ENCODE measurements at places on chromosomes 4 and X.

- DNase-seq, result no peak
Observed at GRCh38 chr4:151673908-151674520, 86.8 kb downstream of the GATB start.

- DNase-seq, result no peak
Observed at GRCh38 chrX:97806238-97806637, 922.5 kb downstream of the RPA4 start.

GRCh38 chrX:34918856-34919255, 23.7 kb upstream of the FAM47B start:
- DNase-seq, result no peak

DNA sequence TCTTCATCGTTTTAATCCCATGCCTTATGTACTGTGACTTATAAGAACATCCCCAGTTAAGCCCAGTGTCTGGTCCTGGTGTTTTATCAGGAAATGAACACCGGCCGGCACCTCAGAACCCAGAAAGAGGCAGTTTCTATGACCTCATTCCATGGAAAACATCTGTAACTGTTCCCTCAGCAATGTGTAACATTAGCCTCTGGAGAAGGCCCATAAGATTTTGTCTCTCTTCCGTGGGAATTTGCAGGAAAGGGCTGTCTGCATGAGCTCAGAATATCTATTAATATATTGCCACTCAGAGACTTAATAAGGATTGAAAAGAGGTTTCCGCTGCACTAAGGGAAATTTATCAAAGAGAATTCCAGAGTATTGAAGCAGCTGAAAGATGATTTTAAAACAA, 3.1 kb upstream of the TCEANC start:
- no peak for DNase-seq

DNA sequence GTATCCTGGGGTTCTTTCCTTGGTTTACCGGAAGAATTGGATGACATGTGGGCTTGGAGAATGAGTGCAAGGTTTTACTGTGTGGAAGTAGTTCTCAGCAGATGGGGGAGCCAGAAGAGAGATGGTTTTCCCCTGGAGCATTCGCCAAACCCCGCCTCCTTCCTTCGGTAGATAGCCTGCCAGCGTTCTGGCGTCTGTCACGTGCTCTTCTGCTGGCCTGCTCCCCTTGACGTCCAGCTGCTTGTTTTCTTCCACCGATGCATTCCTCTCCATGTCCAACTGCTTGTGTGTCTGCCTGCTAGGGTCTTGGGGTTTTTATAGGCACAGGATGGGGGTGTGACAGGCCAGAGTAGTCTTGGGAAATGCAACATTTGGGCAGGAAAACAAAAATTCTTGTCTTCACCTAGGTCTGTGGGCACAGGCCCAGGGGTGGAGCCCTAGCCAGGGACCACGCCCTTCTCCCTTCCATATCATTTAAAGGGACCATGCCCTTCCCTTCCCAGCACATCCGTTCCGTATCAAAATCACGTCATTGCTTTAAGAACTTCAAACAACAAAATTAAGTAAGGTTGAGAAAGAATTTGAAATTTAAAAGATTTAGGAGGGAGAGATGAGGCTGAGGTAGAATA, 538.7 kb upstream of the SMIM31 start:
- DNase-seq, result no peak

DNA sequence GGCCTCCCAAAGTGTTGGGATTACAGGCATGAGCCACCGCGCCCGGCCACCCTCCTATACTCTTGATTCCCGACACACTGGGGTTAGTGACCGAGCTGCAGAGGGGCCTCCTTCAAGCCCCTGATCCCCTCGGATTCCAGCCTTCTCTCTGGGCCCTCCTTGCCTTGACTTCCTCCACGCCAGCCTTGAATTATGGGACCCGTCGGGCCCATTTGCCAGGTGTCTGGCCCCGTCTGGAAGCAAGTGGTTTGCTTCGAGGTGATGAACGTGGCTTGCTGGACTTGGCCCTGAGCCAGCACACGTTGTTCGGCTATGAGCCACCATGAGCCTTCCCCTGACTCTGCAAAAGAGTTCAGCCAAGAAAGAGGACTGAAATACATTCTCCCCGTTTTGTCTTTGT, 37.4 kb upstream of the GRPEL1 start:
- DNase-seq, result no peak

DNA sequence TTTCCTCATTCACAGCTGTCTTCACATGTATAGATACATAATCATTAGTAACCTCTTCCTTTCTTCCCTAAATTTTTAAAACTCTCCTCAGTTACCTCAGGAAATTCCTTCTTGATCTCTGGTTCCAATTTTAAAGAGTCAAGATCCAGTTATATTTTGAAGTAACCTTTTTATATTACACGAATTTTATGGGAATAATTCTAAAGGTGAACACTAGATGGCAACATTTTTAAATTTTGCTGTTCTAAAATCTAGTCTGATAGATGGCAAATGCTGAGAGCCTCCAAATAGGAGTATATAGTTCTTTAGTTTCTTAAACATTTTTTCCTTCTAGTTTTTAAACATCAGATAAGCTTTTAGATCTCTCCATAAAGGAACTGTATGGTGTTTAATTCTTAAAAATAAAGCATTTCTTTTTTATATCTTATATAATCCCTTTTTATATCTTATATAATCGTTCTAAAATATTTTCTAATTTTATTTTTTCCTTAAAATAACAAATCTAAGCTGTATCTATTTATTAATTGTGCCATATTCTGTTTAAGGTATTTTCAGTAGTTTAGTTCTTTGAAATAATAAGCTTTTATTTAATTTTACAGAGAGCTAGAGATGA, 37.9 kb upstream of the PAPSS1 start:
- DNase-seq, result no peak

- DNase-seq, result no peak
Observed at GRCh38 chr4:24604558-24605214, 20.3 kb upstream of the DHX15 start.

DNA sequence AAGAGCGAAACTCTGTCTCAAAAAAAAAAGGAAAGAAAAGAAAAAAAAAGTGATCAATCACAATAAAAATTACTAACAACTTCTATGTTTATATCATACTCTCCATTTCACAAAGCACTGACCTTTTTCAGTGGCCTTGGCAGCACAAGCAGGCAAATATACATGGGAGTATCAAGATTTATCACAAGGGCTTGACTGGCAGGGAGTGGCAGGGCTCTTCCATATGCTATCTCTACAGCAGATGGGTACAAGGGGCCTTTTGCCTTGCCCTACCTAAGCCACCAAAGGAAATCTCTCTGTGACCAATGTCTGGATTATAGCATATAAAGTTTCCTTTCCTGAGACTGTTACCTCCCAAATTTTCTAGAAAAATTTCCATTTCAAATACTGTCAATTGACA, 24.4 kb downstream of the TSPAN5 start:
- DNase-seq, result no peak

DNA sequence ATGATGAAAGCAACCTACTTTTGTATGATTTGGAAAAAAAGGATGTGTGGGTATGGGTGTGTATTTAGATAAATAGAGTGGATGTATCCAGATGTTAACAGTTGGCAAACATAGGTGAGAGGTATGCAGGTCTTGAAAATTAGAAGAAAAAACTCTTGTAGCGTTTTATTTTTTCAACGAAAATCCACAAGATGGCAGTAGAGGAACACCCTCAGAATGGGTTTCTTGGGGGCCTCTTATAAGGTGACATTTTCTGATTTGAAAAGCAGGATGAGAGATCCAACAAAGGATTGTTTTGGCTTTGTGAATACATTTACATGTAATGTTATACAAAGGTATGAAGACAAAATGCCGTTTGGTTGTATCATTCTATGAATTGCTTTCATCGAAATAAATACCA, 68.3 kb downstream of the FMR1NB start:
- DNase-seq, result no peak

DNA sequence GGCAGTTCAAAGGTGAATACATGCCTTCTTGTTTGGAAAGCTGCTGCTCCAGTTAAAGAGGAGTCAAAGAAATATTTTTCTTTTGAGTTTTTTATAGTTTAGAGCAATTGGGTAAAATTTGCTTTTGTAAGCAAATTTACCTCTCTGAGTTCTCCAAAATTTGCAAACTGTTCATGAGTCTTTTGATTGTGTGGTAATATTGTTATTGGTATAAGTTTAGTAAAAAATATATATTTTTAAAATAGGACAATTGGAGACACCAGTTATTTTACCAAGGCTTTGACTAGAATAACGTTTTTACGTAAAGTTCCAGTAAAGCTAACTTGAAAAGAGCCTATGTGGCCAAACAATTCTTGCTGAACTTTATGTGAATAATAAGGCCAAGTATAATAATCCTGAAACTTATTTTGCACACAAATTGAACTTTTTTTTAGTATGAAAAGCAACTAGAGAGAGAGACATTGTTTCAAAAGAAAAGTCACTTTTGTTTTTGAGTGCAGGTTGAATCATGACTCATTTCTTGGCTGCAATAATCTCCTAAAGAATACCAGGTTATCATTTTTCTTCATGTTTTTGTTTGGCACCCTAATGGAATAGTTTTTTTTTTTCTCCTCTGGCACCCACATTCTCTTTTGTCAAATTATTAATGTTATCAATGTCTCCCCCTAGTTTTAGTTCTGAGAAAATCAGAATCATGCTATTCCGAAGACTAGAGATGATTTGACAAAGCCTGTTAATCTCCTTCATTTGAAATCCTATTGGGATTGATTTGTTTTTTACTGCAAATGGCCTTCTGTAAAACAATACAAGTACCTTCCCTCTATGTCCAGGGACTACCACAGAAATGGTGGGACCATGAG, 57.1 kb downstream of the UGT2B10 start:
- no peak for DNase-seq

DNA sequence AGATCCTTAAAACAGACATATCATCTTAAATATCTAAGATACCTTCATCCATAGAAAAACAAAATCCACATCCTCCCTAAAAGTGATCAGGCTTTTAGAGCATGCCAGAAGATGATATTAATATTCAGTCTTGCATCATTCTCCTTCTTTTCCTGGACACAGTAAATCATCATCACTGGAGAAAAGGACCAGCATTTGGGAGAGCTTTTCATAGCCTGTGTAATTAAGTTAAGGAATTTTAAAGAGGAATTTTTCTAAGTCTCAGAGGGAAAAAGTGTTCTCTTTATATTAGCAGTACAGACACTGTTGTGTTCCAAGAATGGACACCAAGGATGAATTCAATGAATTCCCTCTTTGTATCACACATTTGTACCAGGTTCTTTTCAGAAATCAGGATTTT, 696 bp downstream of the SCRG1 start:
- DNase-seq, result no peak

DNA sequence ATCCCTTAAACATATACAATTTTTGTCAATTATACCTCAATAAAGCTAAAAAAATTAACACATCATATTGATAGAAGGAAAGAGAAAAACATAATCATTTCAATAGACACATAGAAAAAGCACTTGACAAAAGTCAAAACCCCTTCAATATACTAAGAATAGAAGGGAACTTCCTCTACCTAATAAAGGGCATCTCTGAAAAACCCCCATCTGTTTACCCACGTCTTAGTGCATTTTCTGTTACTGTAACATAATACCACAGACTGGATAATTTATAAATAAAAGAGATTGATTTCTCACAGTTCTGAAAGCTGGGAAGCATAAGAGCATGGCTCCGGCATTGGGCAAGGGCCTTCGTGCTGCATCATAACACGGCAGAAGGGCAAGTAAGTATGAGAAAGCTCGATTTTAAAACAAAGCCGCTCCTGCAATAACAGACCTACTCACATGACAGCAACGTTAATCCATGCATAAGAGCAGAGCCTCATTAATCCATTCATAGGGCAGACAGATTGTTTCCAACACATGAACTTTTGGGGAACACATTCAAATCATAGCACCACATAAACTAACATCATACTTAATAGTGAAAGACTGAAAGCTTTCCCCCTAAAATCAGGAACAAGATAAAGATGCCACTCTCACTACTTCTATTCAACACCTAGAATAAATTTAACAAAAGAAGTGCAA, 15.7 kb downstream of the STEEP1 start:
- no peak for DNase-seq

GRCh38 chr4:175813204-175813603, 1.1 kb upstream of the GPM6A start:
- no peak for DNase-seq

GRCh38 chrX:9644335-9644734, 121.3 kb downstream of the GPR143 start:
- DNase-seq, result no peak

- DNase-seq, result no peak
Observed at GRCh38 chrX:118143578-118143977, 27.0 kb upstream of the KLHL13 start.

DNA sequence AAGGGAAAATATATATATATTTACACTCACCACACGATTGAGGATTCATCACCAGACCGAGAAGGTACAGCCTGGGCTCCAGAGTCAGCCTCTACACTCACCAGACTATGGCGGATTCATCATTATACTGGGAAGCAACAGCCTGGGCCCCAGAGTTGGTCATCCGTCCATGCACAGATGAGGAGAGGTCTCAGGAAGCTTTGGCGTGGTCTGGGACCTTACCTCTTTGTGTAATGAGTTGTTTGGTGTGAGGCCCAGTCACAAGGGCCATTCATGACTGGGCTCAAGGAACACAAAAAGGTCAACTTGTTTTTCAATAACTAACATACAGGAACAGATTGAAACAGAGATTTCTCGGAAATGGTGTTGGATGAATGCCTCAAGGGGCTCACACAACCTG, 926.1 kb downstream of the FAM133A start:
- DNase-seq, result no peak

DNA sequence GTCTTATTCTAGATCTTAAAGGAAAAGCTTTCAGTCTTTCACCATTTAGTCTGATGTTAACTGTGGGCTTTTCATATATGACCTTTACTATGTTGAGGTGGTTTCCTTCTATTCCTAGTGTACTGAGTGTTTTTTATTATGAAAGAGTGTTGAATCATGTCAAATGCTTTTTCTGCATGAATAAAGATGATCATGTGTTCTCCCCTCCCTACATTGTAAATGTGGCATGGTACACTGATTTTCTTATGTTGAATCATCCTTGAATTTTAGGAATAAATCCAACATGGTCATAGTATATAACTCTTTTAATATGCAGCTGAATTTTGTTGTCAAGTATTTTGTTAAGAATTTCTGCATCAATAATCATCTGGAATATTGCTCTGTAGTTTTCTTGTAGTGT, 4.3 kb downstream of the CLGN start:
- no peak for DNase-seq

- DNase-seq, result no peak
Observed at GRCh38 chr4:121041307-121042090, 30.8 kb downstream of the NDNF start.

DNA sequence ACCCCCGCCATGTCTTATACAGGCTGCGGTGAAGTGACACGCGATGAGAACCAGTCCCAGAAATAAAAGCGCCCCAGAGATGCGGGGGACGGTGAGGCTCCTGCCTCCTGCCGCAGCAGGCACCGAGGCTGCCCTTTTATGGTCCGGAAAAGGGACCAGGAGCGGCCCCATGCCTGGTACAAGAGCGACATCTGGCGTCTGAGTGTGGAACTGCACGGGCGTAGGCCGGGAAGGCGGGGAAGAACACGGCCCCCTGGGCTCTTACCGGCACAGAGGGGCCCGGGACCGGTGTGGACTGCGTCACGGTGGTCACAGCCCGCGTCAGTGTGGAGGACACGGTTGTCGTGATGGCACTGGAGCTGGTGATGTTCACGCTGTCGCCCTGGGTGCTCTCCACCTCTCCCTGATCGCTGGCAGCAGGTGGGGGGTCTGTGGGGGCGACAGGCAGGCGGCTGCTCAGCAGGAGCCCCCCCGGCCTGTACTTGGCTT, 8.9 kb upstream of the RENBP start:
- DNase-seq, result peak; percentile 54

- DNase-seq, result no peak
Observed at GRCh38 chr4:2292646-2293108, 30.8 kb upstream of the MXD4 start.

- DNase-seq, result no peak
Observed at GRCh38 chrX:47200385-47201150, 6.9 kb downstream of the UBA1 start.

Data from stimulated activated CD8-positive, alpha-beta memory T cell treated with anti-CD3 and anti-CD28 coated beads, Interleukin-15, amount 100 ng/mL, for 1 hour (primary cell).